Naive thymus-derived CD8-positive, alpha-beta T cell (primary cell): ENCODE measurements at places on chromosomes 1 and 21.

GRCh38 chr1:85663382-85663781 lies 44.9 kb downstream of the ZNHIT6 start:
- no peak for DNase-seq

DNA sequence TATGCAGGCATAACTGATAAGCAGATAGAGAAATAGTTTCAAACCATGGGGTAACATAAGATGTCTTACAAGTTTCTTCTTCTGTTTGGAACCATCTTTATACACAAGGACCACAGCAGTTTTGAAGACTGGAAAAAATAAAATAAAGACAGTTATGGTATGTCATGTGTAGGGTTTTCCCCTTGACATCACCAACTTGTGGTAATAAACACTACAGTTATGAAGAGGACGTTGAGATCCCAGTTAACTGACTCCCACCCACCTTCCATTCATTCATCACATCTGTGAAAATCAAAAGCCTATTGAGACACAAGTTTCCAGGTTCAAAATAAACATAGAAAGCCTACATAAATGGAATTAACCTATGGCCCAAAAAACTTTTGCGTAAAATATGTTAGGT lies 92.5 kb upstream of the KRTAP19-8 start:
- no peak for DNase-seq

- DNase-seq: no peak
These were observed 211.8 kb downstream of the TOMM20 start for GRCh38 chr1:234916840-234917239.

DNA sequence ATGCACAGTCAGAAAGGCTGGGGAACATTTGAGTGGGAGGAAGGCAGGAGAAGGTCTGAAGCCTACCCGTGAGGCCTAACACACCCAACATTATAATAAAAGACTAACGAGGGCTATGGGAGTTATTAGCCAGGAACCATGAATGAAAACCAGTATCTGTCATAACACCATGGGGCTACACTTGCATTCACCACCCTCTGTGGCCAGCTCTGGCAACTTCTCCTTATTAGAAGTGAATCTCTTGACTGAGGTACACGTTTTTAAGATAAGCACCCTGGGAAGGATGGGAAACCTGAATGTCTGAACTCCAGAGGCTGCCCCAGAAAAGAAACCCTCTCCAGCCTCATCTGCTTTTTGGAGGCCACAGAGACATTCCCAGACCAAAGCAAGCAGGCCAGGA lies 204.3 kb upstream of the RAB4A start:
- DNase-seq: no peak

GRCh38 chr1:99439433-99440075 lies 175.3 kb downstream of the PLPPR4 start:
- DNase-seq: no peak

- DNase-seq: no peak
These were observed 448 bp upstream of the OBSCN start for GRCh38 chr1:228207381-228207810.

- DNase-seq: no peak
These were observed 34.3 kb downstream of the PSMG1 start for GRCh38 chr21:39148975-39149374.

DNA sequence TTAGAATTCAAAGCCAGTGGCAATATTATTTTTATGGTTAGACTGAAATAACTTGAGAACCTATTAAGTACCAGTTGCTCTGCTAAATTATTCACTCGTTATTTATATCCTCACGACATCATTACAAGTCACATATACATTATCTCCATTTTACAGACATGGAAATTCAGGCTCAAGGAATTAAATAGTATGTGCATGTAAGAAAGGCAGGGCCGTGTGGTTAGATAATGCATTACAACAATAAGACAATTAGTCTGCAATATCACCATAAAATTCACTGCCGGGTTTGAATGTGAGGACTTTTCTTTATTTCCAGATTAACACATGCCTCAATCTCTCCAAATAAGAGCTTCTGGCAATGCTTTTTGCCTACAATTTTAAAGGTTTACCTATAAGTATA lies 523.4 kb downstream of the PTBP2 start:
- DNase-seq: no peak

DNA sequence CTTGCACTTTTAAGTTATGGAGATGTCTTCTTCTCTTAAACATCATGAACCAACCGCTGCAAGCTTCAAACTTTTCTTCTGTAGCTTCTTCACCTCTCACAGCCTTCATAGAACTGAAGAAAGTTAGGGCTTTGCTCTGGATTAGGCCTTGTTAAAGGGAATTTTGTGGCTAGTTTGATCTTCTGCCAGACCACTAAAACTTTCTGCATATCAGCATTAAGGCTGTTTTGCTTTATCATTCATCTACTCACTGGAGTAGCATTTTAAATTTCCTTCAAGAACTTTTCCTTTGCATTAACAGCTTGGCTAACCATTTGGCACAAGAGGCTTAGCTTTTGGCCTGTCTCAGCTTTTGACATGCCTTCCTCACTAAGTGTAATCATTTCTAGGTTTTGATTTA lies 43.0 kb upstream of the RGL1 start:
- DNase-seq: no peak

DNA sequence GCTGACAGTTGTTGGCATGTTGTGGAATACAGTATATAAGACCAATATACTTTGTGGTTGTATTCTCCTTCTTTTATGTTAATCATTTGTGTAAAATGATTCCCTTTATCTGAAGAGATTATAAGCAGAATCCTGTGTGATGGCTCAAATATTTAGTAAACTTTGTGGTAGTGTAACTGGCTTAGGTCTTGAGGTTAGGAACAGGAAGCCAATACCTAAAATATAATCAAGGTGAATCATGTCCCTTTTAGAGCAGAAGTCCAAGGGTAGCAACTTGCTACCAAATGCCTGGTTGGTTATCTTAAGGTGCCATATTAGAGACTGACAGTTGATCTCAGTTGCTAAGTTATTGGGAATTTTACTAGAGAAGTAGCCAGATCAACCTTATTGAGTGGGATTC lies 398.5 kb upstream of the ADAMTS5 start:
- no peak for DNase-seq

GRCh38 chr1:47935856-47936255 lies 61.3 kb downstream of the TRABD2B start:
- DNase-seq: no peak

- DNase-seq: no peak
These were observed 2.6 kb downstream of the GADD45A start for GRCh38 chr1:67687649-67688048.

DNA sequence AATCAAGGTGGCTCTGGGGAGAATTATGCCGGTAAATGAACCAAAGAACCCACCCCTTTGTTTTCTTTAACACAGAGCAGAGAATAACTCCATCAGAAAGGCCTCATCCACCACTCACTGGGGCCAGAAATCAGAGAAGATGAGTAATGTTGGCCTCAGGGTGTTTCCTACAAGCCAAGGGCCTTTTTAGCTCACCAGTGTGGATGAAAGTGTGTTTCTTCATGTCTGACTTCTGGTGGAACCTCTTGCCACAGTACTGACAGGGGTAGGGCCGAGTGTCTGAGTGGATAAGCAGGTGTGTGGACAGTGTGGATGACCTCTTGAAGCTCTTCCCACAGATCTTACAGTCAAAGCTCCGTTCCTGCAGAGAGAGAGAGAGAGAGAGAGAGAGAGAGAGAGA lies 8.3 kb downstream of the GFI1 start:
- DNase-seq: no peak

GRCh38 chr1:18283601-18284385 lies 176.2 kb downstream of the IGSF21 start:
- DNase-seq: no peak

DNA sequence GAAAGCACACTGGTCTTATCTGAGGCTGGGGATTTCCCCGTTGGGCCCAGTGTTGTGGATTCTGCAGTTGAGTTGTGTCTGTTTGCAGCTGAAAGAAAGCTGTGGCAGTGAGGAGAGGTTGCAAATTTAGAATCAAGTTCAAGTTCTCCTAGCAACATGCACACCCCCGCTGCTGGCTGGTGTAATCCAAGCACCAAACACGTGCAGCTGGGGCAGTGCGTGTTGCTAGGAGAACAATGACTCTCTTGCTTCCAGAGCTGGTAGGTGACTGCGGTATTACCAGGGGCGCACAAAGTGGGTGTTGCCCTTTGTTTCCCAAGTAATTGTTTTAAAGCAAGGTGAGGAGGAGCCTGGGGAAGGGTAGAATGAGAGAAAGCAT lies 91.5 kb downstream of the IER5 start:
- peak; percentile 51 for DNase-seq

DNA sequence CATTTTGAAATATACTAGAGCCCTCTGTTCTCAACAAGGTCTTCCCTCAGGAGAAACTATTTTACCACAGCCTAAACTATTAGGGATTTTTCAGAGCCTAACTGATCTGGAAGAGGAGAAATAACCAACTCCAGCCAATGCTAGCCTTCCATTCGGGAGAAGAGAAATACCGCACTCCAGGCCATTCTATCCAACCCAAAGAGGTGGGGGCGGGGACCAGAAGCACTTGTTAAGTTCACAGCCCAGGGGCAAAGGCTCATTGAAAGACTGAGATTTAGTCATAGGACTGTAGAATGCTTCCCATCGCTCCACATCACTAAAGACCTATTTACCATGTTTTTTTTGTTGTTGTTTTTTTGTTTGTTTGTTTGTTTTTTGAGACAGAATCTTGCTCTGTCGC lies 35.4 kb upstream of the SLFNL1 start:
- DNase-seq: no peak

DNA sequence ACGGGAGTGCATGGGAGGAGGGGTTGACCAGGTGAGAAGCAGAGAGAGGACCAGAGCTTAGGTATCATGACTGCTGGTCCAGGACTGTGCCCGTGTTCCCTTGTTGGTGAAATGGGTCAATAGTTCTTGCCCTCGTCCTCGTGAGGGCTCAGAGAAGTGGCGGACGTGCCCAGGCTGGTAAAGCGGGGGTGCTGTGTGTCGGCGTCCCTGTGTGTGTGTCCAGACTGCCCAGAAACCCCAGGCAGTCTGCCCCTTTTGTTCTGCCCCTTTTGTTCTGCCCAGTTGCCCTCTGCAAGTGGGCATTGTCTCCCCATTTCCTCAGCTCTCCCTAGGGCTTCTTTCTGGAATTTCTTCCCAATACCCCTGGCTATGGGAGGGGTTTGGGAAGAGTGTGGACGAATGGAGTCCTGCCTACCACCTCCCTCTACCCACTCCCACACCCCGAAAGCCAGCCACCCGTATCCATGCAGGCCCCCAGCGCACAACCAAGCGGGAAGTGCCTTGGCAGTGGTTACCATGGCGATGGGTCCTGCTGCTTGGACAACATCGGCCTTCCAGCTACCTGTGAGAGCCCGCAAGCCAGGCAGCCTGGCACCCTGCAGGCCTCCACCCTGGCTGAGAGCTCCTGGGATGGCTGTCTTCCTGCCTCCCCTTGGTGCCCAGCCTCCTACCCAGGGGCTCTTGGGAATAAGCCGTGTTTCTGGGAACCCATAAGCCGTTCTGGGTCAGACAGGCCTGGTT lies 34.7 kb downstream of the ACOT11 start:
- no peak for DNase-seq

DNA sequence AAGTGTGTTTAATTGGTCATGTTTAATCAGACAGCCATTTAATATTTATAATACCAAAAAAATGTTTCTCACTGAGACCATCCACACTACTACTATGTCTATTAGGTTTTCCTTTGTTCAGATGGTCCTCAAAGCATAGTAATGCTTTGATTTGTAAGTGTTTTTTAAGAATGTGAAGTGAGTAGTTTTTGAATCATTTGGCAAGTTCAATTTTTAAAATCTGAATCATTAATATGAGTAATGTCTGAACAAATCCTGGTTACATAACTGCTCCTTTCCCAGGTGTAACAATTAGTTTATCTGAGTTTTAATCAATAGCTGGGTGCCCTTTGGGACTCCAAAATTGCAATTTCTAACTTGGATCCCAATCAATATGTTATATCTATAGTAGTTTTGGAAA lies 23.5 kb upstream of the RPL5 start:
- DNase-seq: no peak

GRCh38 chr1:110356379-110356778 lies 17.2 kb downstream of the RBM15 start:
- no peak for DNase-seq

- no peak for DNase-seq
These were observed 3.4 kb downstream of the RGS8 start for GRCh38 chr1:182680901-182681567.

DNA sequence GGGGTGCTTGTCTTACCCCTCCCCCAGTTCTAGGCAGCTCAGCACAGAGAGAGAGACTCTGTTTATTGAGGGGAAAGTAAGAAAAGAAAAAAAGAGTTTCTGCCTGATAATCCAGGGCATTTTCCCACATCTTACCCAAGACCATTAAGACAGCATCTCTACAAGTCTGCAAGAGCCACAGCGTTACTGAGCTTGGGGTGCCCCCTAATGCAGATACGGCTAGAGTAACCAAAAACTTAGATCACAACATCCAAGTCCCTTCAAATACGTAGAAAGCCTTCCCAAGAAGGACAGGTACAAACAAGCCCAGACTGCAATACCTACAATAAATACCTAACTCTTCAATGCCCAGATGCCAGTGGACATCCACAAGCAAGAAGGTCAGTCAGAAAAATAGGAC lies 6.2 kb upstream of the TEX50 start:
- DNase-seq: no peak

- no peak for DNase-seq
These were observed 667 bp upstream of the CYB561D1 start for GRCh38 chr1:109493227-109493626.

DNA sequence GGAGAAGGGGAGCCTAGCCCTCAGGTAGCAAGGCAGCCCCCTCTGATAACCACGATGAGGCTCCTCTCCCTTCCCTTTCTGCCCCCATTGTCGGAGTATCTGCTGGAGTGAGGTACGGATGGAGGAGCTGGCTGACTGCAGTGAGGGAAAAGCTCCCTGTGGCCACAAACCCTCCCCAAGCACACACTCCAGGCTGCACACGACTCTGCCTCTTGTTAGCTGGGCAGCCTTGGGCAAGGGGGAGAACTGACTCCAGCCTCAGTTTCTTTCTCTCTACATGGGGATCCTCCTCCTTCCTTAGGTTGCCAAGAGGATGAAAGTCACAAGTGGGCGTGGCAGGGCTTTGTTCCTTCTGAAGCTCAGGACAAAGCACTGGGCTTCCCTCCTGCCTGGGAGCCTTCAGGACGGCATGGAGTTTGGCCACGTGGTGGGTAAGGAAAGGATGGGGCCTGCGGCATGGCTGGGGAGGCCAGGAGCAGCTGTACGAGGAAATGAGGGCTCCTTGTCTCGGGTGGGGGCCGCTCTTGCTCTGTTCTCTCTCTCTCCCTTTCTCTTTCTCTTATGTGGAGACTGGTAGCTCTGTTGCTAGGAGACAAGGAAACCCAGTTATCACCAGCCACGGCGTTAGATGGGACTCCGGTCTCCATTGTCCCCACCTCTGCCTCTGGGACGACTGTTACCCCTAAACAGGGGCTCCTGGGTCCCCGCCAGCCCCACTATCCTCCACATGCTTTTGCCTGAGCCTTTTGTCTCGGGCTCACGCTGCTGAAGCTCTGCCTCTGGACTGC lies 39.7 kb downstream of the LRP8 start:
- DNase-seq: no peak

GRCh38 chr1:235221653-235222375 lies 60.8 kb upstream of the RBM34 start:
- DNase-seq: no peak
